ENCODE measurements at places on chromosomes 1 and 21.

- no peak for DNase-seq
These were observed 491.1 kb downstream of the BRINP3 start for GRCh38 chr1:189986516-189986915.

DNA sequence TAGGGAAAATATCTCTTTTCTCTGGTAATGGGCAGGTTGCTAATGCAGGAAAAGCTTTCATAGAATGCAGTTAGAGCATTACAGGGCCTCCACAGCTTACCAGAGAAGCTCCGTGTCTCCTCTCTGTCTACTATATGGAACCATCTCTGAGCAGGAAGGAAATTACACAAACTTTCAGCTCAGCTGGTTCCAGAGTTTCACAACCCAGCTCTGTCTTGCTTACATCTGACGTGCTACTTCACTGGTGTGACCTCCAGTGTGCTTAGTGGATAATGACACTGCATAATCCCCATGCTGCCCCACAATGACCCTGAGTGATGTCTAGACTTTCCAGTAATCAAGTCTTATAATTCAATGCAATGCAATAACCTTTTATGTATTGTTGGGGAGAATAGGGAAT is 4.3 kb upstream of the FGGY start:
- no peak for DNase-seq

GRCh38 chr1:206839857-206840256 is 25.6 kb upstream of the IL20 start:
- no peak for DNase-seq

- DNase-seq: no peak
These were observed 288.5 kb upstream of the POU3F1 start for GRCh38 chr1:38334930-38335592.

GRCh38 chr1:89842567-89843272 is 21.9 kb downstream of the LRRC8D start:
- no peak for DNase-seq

DNA sequence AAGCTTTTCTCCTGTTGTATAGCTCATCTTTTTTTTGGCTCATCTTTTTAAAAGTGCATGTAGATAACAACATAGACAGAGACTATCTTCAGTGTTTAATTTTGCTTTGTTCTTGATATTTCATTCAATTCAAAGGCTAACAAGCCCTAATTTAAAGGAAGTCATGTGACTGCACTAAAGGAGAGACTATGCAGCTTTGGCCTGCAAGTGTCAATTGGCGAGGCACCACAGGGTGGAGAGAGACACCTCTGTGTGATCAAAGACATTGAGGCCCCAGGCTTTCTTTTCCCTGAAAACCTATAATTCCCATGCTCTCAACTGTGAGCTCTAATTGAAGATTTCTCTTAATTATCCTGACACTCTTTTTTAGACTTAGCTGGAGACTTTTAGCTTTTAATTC is 53.6 kb downstream of the CHODL start:
- DNase-seq: no peak

- no peak for DNase-seq
These were observed 34.5 kb upstream of the KCNE1 start for GRCh38 chr21:34546542-34546941.

- DNase-seq: no peak
These were observed 18.5 kb downstream of the SLC16A1 start for GRCh38 chr1:112937495-112937894.

Measured in stimulated activated CD8-positive, alpha-beta memory T cell treated with anti-CD3 and anti-CD28 coated beads, Interleukin-7, amount 100 ng/mL, for 1 hour (primary cell).